ENCODE measurements at places on chromosomes 5 and 9. TPM values are rescaled to one million over a fixed set of nuclear protein-coding genes. Genes with fewer than 3 reads are reported as not detected.

Gene PAEP
- not detected for total RNA-seq

GRCh38 chr5:124808842-124809268 lies 62.4 kb upstream of the ZNF608 start:
- no peak overlapping the region for H3K27ac ChIP-seq
- H3K27me3 ChIP-seq = no peaks in the 10 kb centered on the region
- no peaks in the 10 kb centered on the region for H3K36me3 ChIP-seq

Gene XPA
- total RNA-seq = 11.1 TPM

- no peak overlapping the region for H3K27ac ChIP-seq
- H3K4me1 ChIP-seq = peaks cover 7% of the 10 kb centered on the region
- no peak overlapping the region for H3K4me3 ChIP-seq
- H3K27me3 ChIP-seq = no peaks in the 10 kb centered on the region
- peak; percentile 55 for DNase-seq
- H3K36me3 ChIP-seq = no peaks in the 10 kb centered on the region
Observed at GRCh38 chr5:149646564-149646963, 65.3 kb downstream of the ARHGEF37 start.

Gene FRRS1L
- total RNA-seq = not detected

- DNase-seq = peak; percentile 47
- no peaks in the 10 kb centered on the region for H3K36me3 ChIP-seq
- H3K4me1 ChIP-seq = peaks cover 9% of the 10 kb centered on the region
- no peak overlapping the region for H3K27ac ChIP-seq
- no peak overlapping the region for H3K4me3 ChIP-seq
- H3K27me3 ChIP-seq = peaks cover 24% of the 10 kb centered on the region
Observed at GRCh38 chr9:88173378-88173999, 35.2 kb upstream of the SPATA31C2 start.

- no peaks in the 10 kb centered on the region for H3K4me1 ChIP-seq
- H3K27me3 ChIP-seq = peaks cover 21% of the 10 kb centered on the region
- no peak overlapping the region for H3K27ac ChIP-seq
- no peaks in the 10 kb centered on the region for H3K36me3 ChIP-seq
- no peak overlapping the region for H3K4me3 ChIP-seq
Observed at GRCh38 chr5:174046558-174046957, 1.1 kb downstream of the NSG2 start.

Gene PDLIM7
- total RNA-seq = 93.9 TPM

- no peak overlapping the region for H3K27ac ChIP-seq
- H3K4me1 ChIP-seq = no peaks in the 10 kb centered on the region
- no peaks in the 10 kb centered on the region for H3K36me3 ChIP-seq
- no peak overlapping the region for H3K4me3 ChIP-seq
- no peaks in the 10 kb centered on the region for H3K27me3 ChIP-seq
Observed at GRCh38 chr5:153809166-153809565, 229.5 kb downstream of the FAM114A2 start.

- no peak overlapping the region for H3K4me3 ChIP-seq
- H3K27me3 ChIP-seq = no peaks in the 10 kb centered on the region
- H3K4me1 ChIP-seq = no peaks in the 10 kb centered on the region
- H3K27ac ChIP-seq = no peak overlapping the region
Observed at GRCh38 chr5:133888625-133888991, 79.8 kb downstream of the C5orf15 start.

GRCh38 chr5:168332042-168332441 lies 40.6 kb downstream of the WWC1 start:
- peaks cover 33% of the 10 kb centered on the region for H3K27me3 ChIP-seq
- no peaks in the 10 kb centered on the region for H3K4me1 ChIP-seq
- H3K4me3 ChIP-seq = no peak overlapping the region
- H3K36me3 ChIP-seq = no peaks in the 10 kb centered on the region
- no peak overlapping the region for H3K27ac ChIP-seq

Gene PTCD2
- total RNA-seq = 13.8 TPM

- peaks cover 20% of the 10 kb centered on the region for H3K36me3 ChIP-seq
- peak overlapping the region; percentile 44 for H3K27ac ChIP-seq
- DNase-seq = no peak
Observed at GRCh38 chr5:10424124-10424731, 17.5 kb upstream of the ROPN1L start.

- H3K4me3 ChIP-seq = no peak overlapping the region
- peaks cover 5% of the 10 kb centered on the region for H3K27me3 ChIP-seq
- H3K4me1 ChIP-seq = peaks cover 5% of the 10 kb centered on the region
- H3K27ac ChIP-seq = no peak overlapping the region
- no peak for DNase-seq
Observed at GRCh38 chr9:74859786-74860185, 27.9 kb downstream of the TRPM6 start.

Gene CDKN2A
- total RNA-seq = 5.0 TPM

- peaks cover 78% of the 10 kb centered on the region for H3K4me1 ChIP-seq
- no peaks in the 10 kb centered on the region for H3K27me3 ChIP-seq
- DNase-seq = no peak
- H3K36me3 ChIP-seq = peaks cover 20% of the 10 kb centered on the region
- peak overlapping the region; percentile 97 for H3K27ac ChIP-seq
- H3K4me3 ChIP-seq = peak overlapping the region; percentile 86
Observed at GRCh38 chr5:59021837-59022514, 439.1 kb downstream of the RAB3C start.

GRCh38 chr5:75509956-75510355 lies 1.5 kb downstream of the CERT1 start:
- no peak for DNase-seq
- no peaks in the 10 kb centered on the region for H3K27me3 ChIP-seq
- peaks cover 2% of the 10 kb centered on the region for H3K36me3 ChIP-seq
- peak overlapping the region; percentile 99 for H3K4me3 ChIP-seq

- no peak overlapping the region for H3K27ac ChIP-seq
- H3K4me3 ChIP-seq = no peak overlapping the region
- H3K4me1 ChIP-seq = peaks cover 17% of the 10 kb centered on the region
- H3K36me3 ChIP-seq = no peaks in the 10 kb centered on the region
- peaks cover 49% of the 10 kb centered on the region for H3K27me3 ChIP-seq
- DNase-seq = no peak
Observed at GRCh38 chr5:72467461-72467860, 39.7 kb downstream of the ZNF366 start.

DNA sequence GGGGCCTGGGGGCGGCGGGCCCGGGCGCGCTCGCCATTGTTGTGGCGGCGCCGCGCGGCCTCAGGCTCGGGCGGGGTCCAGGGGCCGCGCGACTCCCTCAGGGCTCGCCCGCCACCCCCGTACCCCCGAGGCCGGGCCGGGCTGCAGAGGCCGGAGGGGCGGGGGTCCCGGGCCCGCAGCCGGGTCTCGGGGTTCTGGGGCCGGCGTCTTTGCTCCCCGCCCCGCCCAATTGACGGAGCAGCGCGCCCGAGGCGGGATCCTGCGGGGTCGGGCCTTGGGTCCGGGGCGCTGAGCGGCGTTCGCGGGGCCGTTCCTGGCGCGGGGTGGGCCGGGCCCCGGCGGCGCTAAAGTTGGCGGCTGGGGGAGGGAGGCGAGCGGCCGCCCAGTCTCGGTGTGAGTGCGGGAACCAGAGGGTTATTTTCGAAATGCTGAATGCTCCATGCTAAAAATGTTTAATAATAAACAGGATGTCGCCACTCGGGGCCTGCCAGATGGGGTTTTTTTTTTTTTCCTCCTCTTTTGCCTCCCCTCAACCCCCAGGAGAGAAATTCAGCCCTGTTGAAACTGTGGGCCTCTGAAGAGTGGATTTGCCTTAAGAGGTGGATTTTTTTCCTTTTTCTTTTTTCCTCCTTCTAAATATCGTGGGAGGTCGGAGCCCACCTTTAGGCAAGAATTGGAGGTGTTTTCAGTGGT lies 724 bp downstream of the PRRC2B start:
- no peaks in the 10 kb centered on the region for H3K36me3 ChIP-seq
- H3K4me3 ChIP-seq = peak overlapping the region; percentile 87
- no peaks in the 10 kb centered on the region for H3K27me3 ChIP-seq
- peaks cover 52% of the 10 kb centered on the region for H3K4me1 ChIP-seq
- peak overlapping the region; percentile 94 for H3K27ac ChIP-seq

DNA sequence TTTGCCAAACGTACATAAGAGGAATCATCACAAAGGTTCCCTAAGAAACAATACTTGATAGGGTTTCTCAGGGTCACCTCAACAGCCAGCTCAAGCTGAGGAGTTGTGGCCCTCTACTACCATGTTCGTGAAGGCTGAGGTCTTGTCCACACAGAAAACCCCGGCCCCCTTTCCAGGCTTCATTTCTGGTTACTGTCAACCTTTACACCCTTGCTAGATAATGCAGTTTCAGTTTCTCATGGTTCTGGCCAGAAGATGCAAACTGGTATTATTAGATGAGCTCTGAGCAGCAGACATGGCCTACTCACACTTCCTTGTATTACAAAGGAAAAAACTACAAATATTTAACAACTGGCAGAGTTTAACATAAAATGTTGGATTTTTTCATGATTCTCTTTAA lies 22.8 kb upstream of the KCNN2 start:
- no peak overlapping the region for H3K4me3 ChIP-seq
- no peaks in the 10 kb centered on the region for H3K4me1 ChIP-seq
- no peak for DNase-seq

Gene ADAMTS13
- 3.9 TPM for total RNA-seq

- H3K4me1 ChIP-seq = peaks cover 64% of the 10 kb centered on the region
- H3K36me3 ChIP-seq = peaks cover 4% of the 10 kb centered on the region
- peak overlapping the region; percentile 79 for H3K27ac ChIP-seq
- peak; percentile 55 for DNase-seq
- H3K27me3 ChIP-seq = no peaks in the 10 kb centered on the region
Observed at GRCh38 chr5:172106511-172107356, 81.3 kb downstream of the STK10 start.

DNA sequence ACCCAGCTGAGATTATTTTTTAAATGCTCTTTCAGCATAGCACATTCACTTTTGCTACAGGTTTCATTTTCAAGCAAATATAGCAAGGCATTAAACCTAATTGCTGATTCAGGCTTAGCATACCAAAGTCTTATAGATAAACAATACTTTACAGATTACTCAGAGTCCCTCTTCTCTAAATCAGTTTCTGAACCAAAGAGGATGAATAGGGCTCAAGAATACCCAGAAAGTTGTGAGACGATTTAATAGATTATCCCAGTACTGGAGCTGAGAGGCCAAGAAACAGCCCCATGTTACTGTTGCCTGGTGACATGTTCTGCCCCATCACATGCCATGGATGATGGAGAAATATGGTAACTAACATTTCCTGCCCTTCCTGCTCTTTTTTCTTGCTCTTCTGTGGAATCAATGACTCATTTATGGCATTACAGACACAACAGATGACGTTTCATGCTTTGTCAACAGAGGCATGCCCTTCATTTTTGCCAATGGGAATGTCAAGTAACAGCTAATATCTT lies 18.1 kb upstream of the SSBP2 start:
- no peak for DNase-seq
- no peaks in the 10 kb centered on the region for H3K36me3 ChIP-seq
- no peak overlapping the region for H3K27ac ChIP-seq
- H3K4me1 ChIP-seq = peaks cover 5% of the 10 kb centered on the region
- H3K27me3 ChIP-seq = no peaks in the 10 kb centered on the region

All from activated T-cell treated with anti-CD3 and anti-CD28 coated beads, Interleukin-2, amount 50 U/mL, for 72 hours (primary cell).